ENCODE measurements at places on chromosomes 6 and 20.

GRCh38 chr20:59000326-59000725 lies 6.7 kb downstream of the CTSZ start:
- peaks cover 11% of the 10 kb centered on the region for H3K4me1 ChIP-seq
- peaks cover 2% of the 10 kb centered on the region for H3K27me3 ChIP-seq
- no peak for DNase-seq
- peaks cover 34% of the 10 kb centered on the region for H3K36me3 ChIP-seq
- H3K27ac ChIP-seq, result no peak overlapping the region
- no peak overlapping the region for H3K4me3 ChIP-seq

DNA sequence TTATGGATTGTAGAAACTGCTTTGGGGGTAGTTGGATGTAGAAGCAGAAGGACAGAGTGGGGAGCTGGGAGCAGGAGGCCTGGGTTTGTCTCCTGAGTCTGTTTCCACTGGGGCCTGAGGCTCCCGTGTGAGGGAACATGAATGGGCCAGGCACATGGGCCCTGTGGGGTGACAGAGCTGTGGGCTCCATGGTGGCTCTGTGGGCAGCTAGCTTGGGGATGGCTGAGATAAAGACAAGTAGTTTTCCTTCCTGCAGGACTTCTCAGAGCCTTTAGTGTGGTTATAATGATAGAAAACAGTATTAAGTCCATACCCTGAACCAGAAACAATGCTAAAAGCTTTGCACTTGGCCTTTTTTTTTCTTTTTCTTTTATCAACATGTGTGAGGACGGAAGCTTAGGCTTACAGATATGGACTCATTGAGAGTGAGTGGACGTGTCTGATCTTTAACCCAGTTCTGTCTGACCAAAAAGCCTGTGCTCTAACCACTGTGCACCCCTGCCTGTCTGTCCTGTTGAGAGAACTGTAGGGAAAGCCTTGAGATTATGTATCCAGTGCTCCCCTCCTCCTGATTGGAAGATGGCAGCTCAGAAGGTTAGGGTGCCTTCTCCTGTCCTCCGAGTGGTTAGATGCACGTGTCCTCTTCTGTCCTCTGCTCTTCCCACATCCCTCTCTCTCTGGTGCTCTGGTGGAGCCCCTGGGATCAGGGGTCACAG lies 98.3 kb downstream of the CDH26 start:
- H3K4me1 ChIP-seq, result peaks cover 38% of the 10 kb centered on the region
- H3K27me3 ChIP-seq, result peaks cover 1% of the 10 kb centered on the region
- DNase-seq, result no peak
- H3K4me3 ChIP-seq, result no peak overlapping the region
- H3K27ac ChIP-seq, result no peak overlapping the region
- no peaks in the 10 kb centered on the region for H3K36me3 ChIP-seq

GRCh38 chr6:128186729-128187128 lies 285.9 kb upstream of the THEMIS start:
- no peak overlapping the region for H3K27ac ChIP-seq
- DNase-seq, result no peak
- peaks cover 8% of the 10 kb centered on the region for H3K4me1 ChIP-seq
- H3K36me3 ChIP-seq, result peaks cover 21% of the 10 kb centered on the region
- H3K4me3 ChIP-seq, result no peak overlapping the region

- no peaks in the 10 kb centered on the region for H3K27me3 ChIP-seq
- no peak overlapping the region for H3K27ac ChIP-seq
- no peak for DNase-seq
- no peak overlapping the region for H3K4me3 ChIP-seq
- no peaks in the 10 kb centered on the region for H3K36me3 ChIP-seq
These were observed 21.0 kb upstream of the RNF217 start for GRCh38 chr6:124941259-124941658.

GRCh38 chr6:7108196-7108963 lies 619 bp downstream of the RREB1 start:
- H3K4me3 ChIP-seq, result peak overlapping the region; percentile 95
- H3K27me3 ChIP-seq, result no peaks in the 10 kb centered on the region
- peaks cover 51% of the 10 kb centered on the region for H3K4me1 ChIP-seq
- peak; percentile 42 for DNase-seq
- peak overlapping the region; percentile 90 for H3K27ac ChIP-seq
- H3K36me3 ChIP-seq, result no peaks in the 10 kb centered on the region

DNA sequence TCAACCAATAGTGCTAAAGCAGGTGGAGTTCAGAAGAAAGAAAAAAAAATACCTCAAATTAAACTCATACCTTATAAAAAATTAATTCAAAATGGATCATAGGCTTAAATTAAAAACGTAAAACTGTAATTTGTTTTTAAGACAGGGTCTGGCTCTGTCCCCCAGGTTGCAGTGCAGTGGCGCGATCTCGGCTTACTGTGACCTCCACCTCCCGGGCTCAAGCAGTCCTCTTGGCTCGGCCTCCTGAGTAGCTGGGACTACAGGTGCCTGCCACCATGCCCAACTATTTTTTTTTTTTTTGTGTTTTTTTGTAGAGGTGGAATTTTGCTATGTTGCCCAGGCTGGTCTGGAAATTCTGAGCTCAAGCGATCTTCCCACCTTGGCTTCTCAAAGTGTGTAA lies 111.6 kb downstream of the HDGFL1 start:
- no peak overlapping the region for H3K27ac ChIP-seq
- no peaks in the 10 kb centered on the region for H3K36me3 ChIP-seq
- no peak overlapping the region for H3K4me3 ChIP-seq
- H3K27me3 ChIP-seq, result no peaks in the 10 kb centered on the region

DNA sequence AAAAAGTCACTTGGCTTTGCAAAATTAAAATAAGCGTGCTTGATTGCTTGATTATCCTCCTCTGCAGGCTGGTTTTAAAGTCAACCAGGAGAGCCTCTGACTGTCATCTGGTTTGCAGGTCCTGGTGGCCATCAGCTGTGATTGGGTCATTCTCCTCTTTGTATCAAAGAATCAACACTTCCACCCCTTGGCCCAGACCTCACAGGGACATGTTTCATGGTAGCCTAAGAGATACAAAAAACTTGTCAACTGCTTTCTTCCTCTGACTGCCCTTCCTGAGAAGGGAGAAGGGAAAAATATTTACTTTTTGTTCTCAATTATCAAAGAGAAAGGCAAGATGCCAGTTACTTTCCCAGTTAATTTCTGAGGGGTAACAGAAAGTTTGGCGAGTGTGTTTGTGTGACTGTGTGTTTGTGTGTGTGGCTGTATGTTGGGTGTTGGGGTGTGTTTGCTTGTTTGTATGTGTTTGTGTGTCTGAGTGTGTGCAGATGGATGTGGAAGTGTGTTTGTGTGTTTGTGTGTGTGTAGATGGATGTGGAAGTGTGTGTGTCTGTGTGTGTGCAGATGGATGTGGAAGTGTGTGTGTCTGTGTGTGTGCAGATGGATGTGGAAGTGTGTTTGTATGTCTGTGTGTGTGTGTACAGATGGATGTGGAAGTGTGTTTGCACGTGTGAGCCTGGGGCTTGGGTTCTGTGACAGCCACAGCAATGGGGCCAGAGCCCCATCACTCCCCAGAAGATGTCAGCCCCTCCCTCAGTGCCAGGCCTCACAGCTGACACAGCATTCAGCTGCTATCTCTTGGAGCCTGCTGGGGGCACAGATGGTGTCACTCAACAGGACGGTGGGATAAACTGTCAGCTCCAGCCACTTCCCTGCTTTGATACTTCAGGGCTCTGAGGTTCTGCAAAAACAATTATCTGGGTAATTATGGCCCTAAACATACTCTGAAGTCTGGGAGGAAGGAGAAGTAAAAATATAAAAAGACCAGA lies 98.6 kb upstream of the RNF24 start:
- DNase-seq, result no peak
- no peaks in the 10 kb centered on the region for H3K27me3 ChIP-seq
- H3K4me3 ChIP-seq, result no peak overlapping the region
- no peak overlapping the region for H3K27ac ChIP-seq
- H3K36me3 ChIP-seq, result no peaks in the 10 kb centered on the region

All from HFFc6 (cell line).